A549 treated with CpdA at 1 μM for 4 hours (cell line): ENCODE measurements at places on chromosomes 3 and 15. TPM values are rescaled to one million over a fixed set of nuclear protein-coding genes. Genes with fewer than 3 reads are reported as not detected.

Gene MAP2K1
- total RNA-seq = 73.0 to 113 TPM (median 94.5 TPM) in 5 replicates

Gene FBXW12
- total RNA-seq = not detected in 5 replicates

Gene AGBL1
- not detected in 5 replicates for total RNA-seq

Gene GHRL
- total RNA-seq = not detected in 5 replicates

Gene TRIM71
- 0.01 to 0.03 TPM in 2 of 5 replicates, not detected in the others for total RNA-seq

Gene SCAMP5
- 13.8 to 15.2 TPM (median 14.6 TPM) in 5 replicates for total RNA-seq

Gene SYNPR
- total RNA-seq = not detected in 5 replicates

Gene ST3GAL6
- total RNA-seq = 0.60 to 1.9 TPM (median 0.91 TPM) in 5 replicates

Gene CHRD
- total RNA-seq = 0.11 to 0.27 TPM (median 0.22 TPM) in 5 replicates
